ENCODE measurements at places on chromosomes 5 and 9.

DNA sequence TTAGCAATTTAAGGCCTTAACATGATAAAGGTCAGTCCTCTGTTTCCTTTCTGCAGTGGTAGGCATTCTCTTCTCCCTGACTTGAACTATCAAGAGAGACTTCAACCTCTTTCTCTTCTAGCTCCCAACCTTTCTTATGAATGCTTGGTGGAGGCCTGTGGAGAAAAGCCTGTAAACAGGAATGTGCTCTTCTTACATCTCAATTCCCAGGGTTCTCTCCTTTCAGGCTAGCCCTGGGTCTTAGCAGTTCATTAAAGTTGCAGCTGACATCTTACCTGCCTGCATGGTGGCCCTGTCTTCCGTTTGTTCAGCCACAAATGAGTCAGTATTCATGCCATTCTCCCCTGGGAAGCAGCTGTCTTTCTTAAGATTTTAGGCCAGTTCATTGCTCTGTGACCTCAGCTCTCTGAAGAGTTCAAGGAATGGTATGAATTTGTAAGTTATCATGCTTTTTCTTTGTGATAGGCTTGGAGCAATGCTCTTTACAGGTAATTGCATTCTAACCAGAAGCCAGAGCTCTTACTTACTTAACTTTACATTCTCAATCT, 77.8 kb downstream of the ADCY2 start:
- no peak for DNase-seq

GRCh38 chr5:51829691-51830090, 446.4 kb downstream of the ISL1 start:
- DNase-seq = no peak

GRCh38 chr5:14109771-14110170, 33.4 kb upstream of the TRIO start:
- no peak for DNase-seq

DNA sequence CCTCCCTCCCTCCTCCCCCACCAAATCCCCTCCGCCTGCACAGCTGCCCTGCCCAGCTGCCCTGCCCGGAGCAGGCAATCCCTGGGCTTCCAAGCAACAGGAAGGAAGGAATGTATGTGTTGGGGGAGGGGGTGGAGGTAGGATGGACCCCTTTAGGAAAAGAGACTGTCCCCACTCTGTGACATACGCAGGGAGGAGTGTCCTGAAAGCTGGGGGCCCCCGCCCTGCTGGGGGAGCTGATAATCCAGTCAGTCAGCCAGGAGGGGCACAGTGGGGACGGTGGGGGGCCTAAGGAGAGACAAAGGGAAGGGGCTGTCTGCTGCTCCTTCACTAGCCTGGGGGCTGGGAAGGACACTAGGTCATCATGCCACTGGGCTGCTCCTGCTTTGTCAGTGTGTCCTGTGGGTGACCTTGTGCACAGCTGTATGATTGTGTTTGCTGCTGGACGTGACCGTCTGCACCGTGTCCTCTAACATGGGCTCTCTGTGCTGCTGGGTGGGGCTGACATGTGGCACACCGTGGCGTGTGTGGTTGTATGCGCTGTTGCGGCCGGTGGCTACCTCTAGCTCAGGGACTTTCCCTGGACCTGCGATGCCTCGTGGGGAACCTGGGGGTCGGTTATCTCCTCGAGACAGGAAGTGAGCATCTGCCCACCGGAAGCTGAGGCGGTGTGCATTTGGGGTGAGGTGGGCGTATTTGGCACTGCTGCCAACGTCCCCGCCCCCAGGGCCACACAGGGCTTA, 3.0 kb downstream of the N4BP3 start:
- peak; percentile 83 for DNase-seq

GRCh38 chr9:129237164-129237611, 59.1 kb upstream of the IER5L start:
- DNase-seq = peak; percentile 64

- no peak for DNase-seq
Measured at GRCh38 chr5:145587710-145588109, 247.4 kb downstream of the PRELID2 start.

- DNase-seq = no peak
Measured at GRCh38 chr9:20594608-20595007, 27.7 kb downstream of the MLLT3 start.

- DNase-seq = no peak
Measured at GRCh38 chr5:113125371-113125770, 148.8 kb downstream of the DCP2 start.

- DNase-seq = no peak
Measured at GRCh38 chr9:115980502-115980901, 173.1 kb upstream of the PAPPA start.

DNA sequence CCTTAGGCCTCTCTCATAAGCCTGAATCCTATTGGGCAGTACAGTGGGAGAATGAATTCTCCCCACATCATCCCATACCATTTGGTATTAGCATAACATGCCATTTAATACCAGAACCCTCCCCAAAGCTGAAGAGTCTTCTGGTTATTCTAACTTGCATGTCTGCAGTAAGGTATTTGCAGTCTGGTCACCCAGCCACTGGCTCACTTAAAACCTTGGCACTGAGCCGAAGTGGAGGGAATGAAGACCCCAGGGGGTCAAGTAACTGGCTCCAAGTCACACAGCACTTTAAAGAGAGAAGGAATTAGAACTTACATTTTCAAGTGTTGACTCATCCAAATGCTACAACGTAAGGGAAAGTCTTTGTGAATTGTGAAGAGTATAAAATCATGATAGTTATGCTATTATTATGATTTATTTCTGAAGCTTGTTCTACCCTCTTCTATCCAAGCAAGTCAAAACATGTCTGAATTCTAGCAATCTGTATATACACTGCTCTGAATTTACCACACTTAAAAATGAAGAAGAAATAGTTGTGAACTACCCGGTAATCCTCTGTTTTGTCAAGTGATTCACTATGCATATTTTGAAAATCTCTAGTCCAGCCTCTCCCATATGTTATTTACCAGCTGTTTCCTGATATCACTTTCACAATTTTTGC, 28.5 kb downstream of the GLRA1 start:
- DNase-seq = no peak

DNA sequence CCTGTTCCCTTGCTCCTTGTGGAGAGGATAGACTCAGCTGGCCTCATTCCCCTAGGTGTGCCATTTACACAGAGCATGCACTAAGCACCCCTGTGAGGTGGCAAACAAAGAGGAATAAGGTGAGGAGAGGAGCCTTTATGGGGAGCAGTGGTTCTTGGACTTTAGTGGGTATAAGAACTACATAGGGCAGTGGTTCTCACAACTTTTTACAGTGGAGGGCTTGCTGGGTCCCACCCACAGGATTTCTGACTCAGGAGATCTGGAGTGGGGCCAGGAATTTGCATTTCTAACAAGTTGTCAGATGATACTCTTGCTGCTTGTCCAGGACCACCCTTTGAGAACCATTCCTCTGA, 42.0 kb downstream of the CSF1R start:
- DNase-seq = no peak

GRCh38 chr9:80369641-80370040, 797.9 kb downstream of the TLE4 start:
- DNase-seq = no peak

DNA sequence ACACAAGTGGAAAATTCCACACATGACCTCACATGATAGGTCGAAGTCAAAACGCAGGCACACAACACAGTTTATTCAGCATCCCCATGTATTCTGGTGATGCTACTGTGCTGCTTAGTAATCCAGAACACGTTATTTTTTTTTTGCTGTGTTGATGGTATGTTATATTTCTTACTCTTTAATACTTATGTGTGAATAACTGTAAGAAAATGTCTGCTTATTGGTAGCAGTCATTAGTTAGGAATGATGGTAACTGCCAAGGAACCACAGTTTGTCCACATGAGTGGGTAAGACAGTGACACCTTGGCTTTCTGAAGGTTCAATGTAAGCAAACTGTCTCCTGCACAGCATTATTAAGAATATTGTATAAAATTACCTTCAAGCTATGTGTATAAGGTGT, 107.7 kb upstream of the DAPK1 start:
- DNase-seq = no peak

- DNase-seq = no peak
Measured at GRCh38 chr5:72557167-72558045, 50.2 kb upstream of the ZNF366 start.

- no peak for DNase-seq
Measured at GRCh38 chr5:176178789-176179188, 59.4 kb upstream of the SIMC1 start.

- DNase-seq = no peak
Measured at GRCh38 chr9:92292338-92293074, 991 bp downstream of the IARS1 start.

GRCh38 chr5:73808911-73809310, 182.9 kb downstream of the ARHGEF28 start:
- no peak for DNase-seq

DNA sequence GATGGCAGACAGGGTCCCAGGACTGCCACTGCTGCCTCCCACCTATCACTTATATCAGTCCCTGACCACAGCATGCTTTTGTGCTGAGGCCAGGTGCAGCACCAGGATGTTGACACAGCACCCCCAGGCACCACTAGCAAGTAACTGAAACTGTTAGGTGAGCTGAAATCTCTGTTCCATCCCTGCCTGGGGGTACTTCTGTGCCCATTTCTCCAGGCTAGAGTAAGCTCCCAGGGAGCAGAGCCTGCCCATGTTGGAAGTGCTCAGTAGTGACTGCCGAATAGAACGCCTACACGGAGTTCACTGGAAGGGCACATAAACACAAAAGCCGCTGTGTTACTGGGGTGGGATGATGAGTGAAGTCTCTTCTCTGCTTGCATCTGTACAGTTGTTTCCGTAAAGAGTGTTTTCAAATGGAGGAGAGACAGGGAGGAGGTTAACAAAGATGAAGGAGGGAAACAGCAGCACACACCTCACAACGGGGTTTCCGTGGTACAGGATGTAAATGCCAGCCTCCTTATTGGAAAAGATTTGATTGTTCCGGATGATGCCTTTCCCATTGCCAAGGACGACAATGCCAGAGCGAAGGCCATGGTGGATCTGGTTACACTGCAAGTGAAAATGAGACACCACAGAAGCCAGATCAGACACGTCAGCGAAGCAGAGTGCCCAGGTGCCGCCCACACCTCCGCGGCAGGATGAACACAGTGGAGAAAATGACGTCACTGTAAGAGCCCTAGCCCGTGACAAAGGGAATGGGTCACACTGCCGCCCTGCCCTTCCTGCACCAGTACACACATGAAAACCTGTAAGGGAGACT, 43.1 kb downstream of the POLR1E start:
- DNase-seq = peak; percentile 82

- DNase-seq = no peak
Measured at GRCh38 chr5:6737043-6737941, 24.1 kb downstream of the TENT4A start.

- no peak for DNase-seq
Measured at GRCh38 chr5:178155065-178155464, 1.4 kb upstream of the NHP2 start.

DNA sequence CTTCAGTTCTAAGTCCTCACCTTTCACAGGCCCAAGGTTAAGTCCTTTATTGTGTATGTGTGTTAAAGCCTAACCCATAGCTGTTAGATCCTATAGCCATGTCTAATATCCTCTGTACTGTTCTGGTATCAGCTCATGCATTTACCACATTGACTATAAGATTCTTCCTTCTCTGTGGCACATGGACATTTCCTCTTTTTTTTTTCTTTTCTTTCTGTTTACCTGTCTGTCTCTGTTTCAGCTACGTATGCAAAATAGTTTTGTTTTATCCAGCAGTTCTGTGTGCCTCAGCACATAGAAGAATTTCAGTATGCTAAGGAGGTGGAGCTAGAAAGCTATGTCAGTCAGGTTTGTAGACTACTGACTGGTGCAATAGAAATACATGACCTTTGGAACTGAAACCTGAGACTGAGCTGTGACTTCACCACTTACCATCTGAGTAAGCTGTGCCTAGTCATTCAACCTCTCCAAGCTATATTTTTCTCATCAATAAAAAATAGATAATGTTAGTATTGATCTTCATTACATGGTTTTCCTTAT, 155.6 kb upstream of the VLDLR start:
- no peak for DNase-seq

DNA sequence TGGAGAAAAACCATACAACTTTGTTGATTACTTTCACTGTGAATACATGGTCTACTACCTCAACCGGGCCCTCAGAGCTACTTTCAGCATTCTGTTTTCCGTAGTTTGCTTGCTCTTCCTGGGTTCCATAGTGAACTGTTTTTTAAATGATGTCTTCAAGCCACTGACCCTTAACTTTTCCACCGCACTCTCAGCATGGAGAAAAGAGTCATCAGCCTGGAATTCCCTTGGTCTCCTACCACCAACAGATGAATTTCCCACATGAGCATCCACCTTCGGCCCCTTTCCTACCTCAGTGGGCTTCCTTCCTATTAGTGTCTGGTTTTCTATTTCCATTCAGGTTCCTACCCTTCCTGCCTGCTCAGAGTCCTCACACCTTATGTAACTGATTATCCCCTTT, 135.9 kb upstream of the ADAMTSL1 start:
- DNase-seq = no peak

GRCh38 chr5:148146487-148146886, 21.9 kb upstream of the SPINK14 start:
- no peak for DNase-seq

DNA sequence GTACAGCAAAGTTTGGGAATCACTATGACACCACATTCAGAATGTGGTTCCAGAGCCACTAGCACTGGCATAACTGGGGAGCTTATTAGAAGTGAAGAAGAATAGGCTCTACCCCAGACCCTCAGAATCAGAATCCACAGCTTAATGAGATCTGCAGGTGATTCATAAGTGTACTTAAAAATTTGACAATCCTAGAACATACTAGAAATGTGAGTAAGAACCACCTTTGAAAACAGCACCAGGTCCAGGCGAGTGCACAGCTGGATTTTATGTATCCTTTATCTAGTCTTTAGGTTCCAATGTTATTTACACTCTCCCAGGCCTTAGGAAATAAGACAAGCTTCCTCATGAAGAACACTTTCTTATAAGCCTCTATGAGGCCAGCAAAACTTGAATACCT, 149.0 kb downstream of the NFIB start:
- no peak for DNase-seq

GRCh38 chr9:34382879-34383278, 6.2 kb upstream of the MYORG start:
- DNase-seq = no peak

- no peak for DNase-seq
Measured at GRCh38 chr9:135480940-135481310, 1.3 kb downstream of the PPP1R26 start.

GRCh38 chr5:79093762-79094161, 17.8 kb upstream of the BHMT start:
- no peak for DNase-seq

Data from CD4-positive, alpha-beta T cell treated with Interleukin-2 at 100 ng/mL for 4 hours (primary cell).